A673 (cell line): ENCODE measurements at places on chromosomes 12 and 14.
A peak's percentile ranks its signal among the peaks of the same experiment; 100 is the strongest.

DNA sequence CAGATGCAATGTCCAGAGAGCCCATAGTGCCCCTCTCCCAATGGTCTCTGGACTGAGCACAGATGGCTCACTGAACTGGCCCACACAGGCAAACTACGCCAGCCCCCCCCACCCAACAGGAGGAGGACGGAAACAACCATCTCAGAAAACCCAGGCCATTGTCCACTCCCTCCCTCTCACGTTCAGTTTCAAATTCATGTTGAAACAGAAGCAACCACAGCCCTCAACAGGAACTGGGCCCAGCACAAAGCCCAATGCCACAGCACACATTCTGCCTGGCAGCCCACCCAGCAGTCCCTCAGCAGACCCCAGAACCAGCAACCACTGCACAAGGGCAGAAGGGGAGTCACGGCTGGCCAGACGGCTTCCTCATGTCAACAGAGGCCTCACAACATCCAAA lies 10.6 kb downstream of the CCDC88C start:
- no peak for DNase-seq

GRCh38 chr12:71456990-71457389 lies 17.4 kb downstream of the LGR5 start:
- DNase-seq, result no peak

DNA sequence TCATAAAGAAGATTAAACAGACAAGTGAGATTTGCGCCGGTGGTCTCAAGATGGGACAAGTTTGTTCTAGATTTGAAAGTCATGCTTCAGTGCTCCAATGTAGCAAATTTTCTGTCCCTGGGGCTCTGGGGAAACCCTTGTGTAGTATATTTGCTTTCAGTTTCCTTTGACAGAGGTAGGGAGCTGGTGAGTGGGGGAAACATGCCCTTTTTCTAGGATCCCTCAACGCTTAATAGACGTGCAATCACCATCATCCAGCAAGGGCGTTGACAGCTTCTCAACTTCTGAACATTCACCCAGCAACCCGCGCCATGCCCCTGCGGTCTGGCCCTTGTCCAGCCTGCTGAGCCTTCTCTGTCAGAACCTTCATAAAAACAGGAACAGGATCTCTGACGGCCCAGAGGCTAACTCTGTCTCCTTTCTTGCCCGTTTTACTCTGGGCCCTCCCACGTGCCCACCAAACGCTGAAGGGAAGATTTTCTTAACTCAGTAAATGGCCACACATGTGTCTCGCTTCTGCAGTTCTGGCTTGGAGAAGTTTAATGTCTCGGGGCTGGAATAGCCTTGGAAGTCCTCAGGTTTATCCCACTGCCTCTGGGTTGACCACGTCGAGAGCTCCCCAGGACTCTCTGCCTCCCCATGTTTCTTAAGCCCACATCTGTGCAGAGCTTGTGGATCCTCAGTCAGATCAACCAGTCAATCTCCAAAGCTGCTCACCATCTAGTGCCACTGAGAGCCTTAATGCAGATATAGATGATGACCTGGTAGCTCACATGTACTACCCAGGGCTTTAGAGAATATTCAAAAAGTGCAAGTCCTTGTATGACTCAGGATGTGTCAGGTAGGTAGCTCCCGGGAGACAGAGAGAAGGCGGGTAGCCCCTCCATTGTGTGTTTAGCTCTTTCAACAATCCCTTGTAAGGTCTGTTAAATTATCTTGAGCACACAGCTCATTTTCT lies 58.1 kb upstream of the CCND2 start:
- DNase-seq, result no peak

GRCh38 chr12:97257726-97258125 lies 204.9 kb upstream of the RMST start:
- DNase-seq, result no peak

GRCh38 chr12:57093415-57094207 lies 4.7 kb downstream of the NAB2 start:
- DNase-seq, result peak; percentile 94

DNA sequence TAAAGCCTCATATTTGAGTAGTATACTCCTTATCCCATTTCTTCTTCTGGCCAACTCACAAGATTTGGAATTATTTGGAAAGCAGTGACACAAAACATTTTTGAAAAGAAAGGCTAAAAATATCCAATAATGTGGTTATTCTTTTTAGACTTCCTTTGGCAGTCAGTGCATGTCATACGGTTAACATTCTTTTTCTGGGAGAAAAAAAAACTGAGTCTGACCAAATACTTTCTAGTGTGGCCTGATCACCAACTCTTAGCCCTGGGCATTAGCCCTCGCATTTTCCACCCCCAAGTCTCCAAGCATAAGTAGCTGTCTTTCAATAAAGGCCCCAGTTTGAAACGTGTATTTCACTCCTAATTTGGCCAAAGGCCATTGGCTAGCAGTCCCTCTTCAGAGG lies 5.9 kb downstream of the RASSF3 start:
- DNase-seq, result no peak

GRCh38 chr12:51726931-51727330 lies 121.6 kb downstream of the FIGNL2 start:
- DNase-seq, result no peak

GRCh38 chr14:102426796-102427195 lies 64.1 kb downstream of the TECPR2 start:
- no peak for DNase-seq
